Femur (tissue), 1 donor: ENCODE measurements at places on chromosomes 7 and 10.

- no peak for DNase-seq
These were observed 189.2 kb upstream of the GLI3 start for GRCh38 chr7:42426163-42426562.

DNA sequence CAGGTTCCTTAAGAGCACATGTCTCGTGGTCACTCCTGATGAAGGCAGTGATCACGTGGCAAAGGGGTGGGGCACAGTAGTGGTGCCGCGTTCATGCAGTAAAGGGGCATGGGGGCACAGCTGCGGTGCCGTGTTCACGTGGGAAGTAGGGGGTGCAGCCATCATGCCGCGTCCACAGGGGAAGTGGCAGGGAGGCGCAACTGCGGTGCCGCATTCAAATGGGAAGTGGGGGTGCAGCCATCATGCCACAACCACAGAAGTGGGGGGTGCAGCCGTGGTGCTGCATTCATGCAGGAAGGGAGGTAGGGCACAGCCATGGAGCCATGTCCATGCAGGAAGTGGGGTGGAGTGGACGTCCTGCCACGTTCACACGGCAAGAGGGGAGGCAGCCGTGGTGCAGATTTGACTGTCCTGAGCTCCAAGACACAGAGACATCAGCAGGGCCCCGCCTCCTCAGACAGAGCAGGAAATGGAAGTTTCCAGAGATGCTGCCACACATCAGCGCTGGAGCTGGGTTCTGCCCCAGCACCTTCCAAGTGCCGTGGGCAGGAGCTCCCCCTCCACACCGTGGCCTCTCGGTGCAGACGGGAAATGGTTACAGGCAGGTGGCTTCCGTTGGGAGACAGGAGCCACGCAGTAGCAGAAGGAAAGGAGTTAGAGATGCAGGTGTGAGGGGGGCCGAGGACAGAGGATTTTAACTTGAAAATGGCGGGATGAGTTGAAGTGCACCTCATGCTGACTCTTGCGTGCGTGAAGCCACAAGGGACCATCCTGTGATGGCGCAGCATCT lies 95.0 kb upstream of the DDC start:
- no peak for DNase-seq

DNA sequence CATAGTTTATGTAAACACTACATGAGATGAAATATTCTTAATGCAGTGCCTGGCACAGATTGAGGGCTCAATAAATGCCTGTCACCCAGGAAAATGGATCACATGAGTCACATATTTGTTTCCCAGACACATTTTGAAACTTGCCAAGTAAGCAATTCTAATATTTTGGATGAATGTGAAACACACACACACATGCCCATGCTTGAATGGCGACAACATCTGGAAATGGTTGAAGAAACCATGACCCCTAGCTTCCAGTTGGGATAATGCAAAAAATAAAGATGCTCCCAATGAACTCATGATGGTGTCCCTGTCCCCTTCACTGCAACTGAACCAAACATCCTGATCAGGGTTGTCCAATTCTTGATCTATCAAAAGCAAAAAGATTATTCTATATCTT lies 797.3 kb downstream of the XPNPEP1 start:
- no peak for DNase-seq

DNA sequence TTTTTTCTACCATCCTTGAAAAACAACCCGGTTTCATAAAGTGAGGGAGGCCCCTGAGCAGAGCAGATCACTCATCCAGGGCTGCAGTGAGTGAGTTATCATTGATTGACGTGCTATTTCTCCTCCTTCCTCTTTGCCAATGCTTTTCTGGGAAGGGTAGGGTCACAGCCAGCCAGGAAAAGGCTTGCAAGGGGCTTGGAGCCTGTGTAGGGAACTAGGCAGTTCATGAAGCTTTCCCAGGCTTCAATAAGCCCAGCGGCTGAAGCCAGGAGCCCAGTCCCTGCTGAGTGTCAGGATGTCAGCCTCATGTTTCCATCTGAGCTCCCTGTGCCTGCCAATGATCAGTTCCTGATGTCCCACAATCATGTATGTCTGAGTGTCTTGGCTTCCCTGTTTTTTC lies 584.7 kb downstream of the GALNT17 start:
- no peak for DNase-seq

GRCh38 chr10:77974396-77975074 lies 48.0 kb upstream of the DLG5 start:
- no peak for DNase-seq

- no peak for DNase-seq
These were observed 56.1 kb downstream of the TWIST1 start for GRCh38 chr7:19061331-19061730.

GRCh38 chr7:34759477-34760125 lies 101.6 kb downstream of the NPSR1 start:
- no peak for DNase-seq

DNA sequence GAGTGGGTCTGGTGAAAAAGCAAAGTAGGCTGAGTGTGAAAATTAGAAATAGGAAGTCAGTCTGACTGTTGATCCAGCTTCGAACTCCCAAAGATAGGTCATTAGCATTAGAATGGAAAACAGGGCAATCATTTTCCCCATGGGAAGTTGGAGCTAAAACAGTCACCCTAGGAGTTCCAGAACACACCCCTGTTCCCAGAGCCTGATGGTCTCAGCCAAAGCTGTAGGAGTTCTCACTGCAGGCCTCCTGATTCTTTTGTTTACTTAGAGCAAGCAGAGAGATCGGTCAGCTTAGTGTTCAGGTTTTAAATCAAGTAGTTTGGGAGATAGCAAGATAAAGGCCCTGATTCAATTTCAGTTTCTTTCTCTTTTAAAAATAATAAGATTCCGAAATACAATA lies 28.8 kb upstream of the JCAD start:
- DNase-seq: no peak

- DNase-seq: peak; percentile 37
These were observed 10.6 kb upstream of the TSPAN14 start for GRCh38 chr10:80443531-80443974.

GRCh38 chr10:101295261-101295660 lies 58.7 kb upstream of the BTRC start:
- peak; percentile 61 for DNase-seq

DNA sequence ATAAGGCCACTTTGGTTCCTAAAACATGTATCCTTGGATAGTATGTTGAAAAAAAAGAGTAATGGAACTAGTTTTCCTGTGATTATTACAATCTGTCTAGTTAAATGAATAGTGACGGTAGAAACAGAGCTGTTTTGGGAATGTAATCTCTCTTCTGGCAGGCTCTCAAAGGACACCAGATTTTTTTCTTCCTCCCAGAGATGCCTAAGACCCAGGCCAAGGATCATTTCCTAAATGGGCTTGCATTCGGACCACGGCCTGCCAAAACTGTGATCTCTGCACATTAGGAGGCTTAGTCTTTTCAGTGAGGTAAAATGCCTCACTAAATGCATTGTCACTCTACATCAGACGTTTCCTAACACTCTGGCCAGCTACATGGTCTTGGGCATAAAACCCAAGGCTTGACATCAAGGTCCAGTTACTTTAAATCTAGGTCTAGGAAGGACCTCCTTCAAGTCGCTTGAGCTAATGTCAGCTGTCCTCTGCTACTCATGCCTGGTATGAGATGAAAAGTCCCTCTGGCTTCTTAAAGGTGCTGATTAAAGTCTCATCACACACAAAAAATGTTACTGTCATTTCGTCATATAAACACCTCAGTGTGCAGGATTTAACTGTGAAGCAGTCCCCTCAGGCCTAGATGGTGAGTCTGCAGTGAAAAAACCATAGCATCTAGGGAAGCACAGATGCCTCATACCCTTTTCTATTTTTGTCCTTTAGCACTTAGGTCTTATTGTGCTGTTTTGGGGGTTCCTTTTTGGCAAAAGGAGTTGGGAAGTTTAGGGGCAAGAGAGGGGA lies 47.7 kb downstream of the DLD start:
- DNase-seq: peak; percentile 50

GRCh38 chr10:124303662-124304418 lies 114.9 kb downstream of the OAT start:
- DNase-seq: no peak

DNA sequence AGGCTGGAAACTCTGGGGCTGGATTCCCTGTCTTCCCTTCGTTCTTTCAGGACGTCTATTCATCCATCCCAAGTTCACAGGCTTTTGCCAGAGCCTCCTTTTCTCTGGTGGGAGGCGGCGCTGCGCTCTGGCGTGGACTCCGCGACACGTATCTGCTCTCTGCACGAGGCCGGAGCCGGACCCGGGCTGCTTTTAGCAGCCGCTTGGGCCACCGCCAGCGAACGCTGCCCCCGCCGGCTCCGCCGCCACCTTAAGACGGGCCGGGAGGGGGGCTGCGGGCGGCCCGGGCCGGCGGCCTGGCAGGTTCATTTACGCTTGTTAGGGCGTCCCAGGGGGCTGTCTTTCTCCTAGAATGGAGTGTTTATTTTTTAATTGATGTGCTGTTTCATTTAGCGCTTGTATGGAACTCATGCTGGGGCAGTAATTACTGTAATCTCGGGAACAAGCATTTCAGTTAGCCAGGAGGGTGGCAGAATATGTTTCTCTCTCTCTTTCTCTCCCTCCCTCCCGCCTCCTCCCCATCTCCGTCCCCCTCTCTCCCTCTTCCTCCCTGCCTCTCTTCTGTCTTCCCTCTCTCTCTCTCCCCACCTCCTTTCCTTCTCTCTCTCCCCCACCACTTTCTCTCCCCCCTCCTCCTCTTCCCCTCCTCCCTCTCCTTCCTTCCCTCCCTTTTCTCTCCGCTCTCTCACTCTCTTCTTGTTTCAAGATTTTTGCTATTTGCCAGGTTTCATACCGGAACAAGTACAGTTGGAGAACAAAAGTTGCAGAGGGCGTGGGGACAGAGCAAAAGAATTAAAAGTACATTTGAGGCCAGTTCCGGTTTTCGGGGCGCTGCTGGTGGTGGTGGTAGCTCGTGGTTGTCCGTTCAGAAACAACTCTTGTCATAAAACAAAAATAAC lies 1.3 kb upstream of the FZD8 start:
- peak; percentile 94 for DNase-seq

- DNase-seq: no peak
These were observed 16.7 kb upstream of the GAD2 start for GRCh38 chr10:26199841-26200240.
